Effector CD8-positive, alpha-beta T cell (primary cell): ENCODE measurements at places on chromosomes 3 and 15.
A peak's percentile ranks its signal among the peaks of the same experiment; 100 is the strongest.

DNA sequence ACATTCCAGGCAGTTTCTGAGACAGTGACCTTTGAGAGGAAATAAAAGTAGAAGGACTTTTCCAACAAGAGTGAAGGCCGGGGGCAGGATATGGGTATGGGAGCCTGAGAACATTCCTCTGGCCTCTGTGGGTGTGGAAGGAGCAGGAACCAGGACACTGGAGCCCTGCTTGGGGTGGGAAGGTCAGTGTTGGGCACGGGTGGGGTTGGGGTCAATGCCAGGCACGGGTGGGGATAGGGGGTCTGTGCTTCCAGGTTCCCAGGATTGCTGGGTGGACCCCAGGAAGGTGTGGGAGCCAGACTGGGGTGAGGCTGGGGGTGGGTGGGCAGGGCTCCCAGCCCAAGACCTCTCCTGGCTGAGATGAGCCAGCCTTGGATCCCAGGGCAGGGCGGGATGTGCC, 163.5 kb downstream of the NSMCE3 start:
- DNase-seq = no peak

DNA sequence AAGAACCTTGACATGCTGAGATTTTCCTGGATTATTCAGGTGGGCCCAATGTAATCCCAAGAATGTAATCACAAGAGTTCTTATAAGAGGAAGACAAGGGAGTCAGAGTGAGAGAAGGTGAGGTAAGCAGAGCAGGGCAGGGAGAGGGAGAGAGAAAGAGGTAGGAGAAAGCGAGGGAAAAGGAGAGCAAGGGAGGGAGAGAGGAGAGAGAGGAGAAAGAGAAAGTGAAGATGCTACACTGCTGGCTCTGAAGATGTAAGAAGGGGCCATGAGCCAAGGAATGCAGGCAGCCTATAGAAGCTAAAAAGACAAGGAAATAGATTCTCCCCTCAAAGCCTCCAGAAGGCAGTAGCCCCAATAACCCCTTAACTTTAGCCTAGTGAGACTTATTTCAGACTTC, 28.7 kb upstream of the FAM98B start:
- no peak for DNase-seq

- no peak for DNase-seq
These were observed 12.6 kb downstream of the PAQR5 start for GRCh38 chr15:69311319-69311721.

DNA sequence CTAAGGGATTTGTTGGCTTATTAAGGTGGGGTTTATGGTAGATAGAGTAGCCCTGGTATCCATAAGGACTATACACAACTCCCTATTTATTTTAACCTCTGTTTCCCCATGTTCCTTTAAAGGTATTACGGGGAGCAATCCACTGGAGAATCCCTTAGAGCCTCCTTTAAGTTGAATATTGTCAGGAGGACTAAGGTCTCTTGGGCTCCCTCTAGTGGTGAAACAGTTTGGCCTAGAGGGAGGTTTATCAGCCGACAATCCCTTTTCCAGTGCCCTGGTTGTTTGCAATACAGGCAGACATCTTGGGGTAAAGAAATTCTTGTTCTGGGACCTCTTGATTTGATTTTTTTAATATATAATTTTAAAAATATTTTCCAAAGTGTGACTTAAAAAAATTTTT, 12.9 kb downstream of the OPA1 start:
- peak; percentile 37 for DNase-seq

GRCh38 chr15:69725957-69726356, 273.3 kb downstream of the RPLP1 start:
- DNase-seq = no peak

DNA sequence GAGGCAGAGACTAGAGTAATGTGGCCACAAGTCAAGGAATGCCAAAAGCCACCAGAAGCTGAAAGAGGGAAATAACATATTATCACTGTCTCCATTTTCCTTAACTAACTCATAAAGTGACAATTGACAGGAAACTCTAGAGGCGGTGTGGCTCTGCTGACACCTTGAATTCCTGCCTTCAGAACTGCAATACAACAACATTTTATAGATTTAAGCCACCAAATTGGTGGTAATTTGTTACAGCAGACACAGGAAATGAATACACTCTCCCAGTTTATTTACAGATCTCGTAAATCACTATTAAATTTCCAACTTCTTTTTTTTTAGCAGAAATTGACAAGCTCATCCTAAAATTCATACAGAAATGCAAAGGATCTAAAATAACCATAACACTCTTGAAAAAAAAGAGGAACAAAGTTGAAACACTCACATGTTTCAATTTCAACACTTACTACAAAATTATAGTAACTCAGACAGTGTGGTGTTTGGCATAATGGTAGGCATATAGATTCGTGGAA, 449.9 kb downstream of the OTOL1 start:
- no peak for DNase-seq

- no peak for DNase-seq
These were observed 166.0 kb downstream of the NEK11 start for GRCh38 chr3:131192701-131193100.

DNA sequence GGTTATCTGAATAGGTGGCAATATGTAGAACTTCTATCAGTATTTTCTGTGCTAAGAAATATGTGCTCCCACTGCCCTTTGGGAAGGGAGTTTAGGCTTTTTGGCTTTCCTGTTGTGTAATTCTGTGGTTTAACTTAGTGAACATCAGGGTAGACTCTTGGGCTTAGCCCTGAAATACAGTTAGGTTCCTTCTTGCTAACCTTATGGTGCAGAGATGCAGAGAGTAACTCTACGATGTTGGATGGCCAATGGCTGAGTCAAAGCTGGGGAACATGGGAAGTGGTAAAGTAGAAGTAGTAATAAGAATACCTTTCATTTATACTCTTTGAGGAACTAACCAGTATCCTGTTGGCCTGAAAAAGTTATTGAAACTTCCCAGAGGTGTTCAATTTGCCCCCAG, 80.8 kb upstream of the IL12A start:
- no peak for DNase-seq

GRCh38 chr3:159897331-159898075, 91.1 kb upstream of the IL12A start:
- DNase-seq = no peak

DNA sequence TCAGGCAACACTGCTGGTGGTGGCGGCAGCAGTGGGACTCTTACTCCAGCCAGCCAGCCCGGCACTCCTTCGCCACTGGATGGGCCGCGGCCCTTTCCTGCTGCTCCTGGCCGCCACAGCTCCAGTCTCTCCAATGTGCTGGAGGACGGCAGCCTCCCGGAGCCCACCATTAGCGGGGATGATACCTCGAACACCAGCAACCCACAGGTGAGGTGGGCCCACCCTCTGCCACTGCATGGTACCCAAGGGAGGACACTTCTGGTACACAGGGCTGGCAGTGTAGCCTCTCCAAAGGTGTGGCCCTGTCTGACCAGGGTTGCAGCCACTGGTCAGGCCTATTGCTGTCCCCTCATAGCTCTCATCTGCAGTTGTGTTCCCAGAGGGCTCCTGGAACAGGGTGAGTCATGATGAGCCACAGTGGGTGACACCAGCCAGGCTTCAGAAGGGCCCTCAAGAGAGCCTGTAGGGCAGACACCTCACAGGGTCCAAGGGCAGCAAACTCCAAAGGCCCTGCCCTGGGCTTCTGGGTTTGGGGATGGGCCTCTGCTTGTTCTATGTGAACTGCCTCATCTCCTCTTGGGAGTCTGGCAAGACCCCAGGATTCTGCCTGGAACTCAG, 20.8 kb downstream of the NBEAL2 start:
- DNase-seq = no peak

DNA sequence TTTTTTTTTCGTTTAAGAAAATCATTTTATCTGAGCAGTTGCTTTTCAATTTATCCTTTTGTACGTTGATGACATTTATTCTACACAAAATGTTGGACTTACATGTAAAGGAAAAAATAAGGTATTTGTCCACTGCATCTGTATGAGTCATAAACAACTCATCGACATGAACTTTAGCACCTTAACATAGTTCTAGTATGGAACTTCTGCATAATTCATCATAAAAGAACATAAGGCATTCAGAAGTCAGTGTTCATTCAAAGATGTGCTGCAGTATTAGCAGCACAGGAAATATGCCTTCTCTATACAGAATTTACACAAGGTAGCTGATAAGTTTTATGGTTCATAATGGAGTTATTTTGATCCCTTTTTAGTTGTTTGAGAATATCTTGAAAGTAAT, 801.6 kb downstream of the CADM2 start:
- DNase-seq = no peak

- DNase-seq = no peak
These were observed 67.3 kb upstream of the ST3GAL6 start for GRCh38 chr3:98695796-98696195.

DNA sequence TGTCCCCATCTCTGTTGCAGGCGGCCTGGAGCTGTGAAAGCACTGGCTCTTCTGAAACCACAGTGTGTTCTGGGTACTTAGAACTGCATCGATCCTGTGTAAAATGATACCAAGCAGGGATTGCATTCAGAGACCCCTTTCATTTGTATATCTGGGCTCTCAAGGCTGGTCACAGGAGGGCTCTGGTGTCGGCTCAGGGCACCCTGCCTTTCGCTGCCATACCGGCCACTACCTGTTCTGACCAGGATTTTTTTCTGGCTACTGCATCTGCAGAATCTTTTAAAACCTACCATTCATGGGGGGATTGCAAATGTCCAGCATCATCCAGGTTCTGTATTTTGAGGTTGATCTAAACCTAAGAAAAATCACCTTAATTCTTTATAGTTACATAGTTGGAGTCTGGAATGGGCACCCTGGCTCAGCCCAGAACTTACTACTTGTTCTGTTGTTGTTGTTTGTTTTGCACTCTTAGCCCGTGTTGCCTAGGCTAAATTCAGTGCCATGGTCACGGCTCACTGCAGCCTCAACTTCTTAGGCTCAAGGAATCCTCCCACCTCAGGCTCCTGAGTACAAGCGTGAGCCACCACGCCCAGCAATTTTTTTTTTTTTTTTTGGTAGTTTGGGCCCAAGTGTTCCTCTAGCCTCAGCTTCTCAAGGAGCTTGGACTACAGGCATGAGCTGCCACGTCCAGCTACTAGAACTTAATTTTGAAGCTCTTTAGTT, 52.7 kb downstream of the TRIM71 start:
- no peak for DNase-seq

DNA sequence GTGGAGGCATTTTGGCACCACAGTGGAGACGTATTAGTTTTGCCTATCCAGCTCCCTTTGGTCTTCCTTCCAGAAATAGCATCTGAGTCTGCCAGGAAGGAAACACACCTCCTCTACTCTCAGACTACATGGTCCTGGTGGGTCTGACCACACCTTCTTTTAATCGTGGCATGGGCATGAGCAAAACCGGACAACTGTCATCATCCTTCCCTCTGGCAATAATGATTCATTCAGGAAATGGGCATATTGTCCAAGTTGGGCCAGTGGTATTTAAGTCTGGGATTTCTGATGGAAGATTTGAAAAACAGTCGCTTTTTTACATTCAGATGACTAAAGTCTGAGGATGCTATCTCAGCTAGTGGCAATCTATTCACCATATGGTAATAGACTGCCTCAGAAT, 601.0 kb upstream of the ADAMTS9 start:
- DNase-seq = no peak

DNA sequence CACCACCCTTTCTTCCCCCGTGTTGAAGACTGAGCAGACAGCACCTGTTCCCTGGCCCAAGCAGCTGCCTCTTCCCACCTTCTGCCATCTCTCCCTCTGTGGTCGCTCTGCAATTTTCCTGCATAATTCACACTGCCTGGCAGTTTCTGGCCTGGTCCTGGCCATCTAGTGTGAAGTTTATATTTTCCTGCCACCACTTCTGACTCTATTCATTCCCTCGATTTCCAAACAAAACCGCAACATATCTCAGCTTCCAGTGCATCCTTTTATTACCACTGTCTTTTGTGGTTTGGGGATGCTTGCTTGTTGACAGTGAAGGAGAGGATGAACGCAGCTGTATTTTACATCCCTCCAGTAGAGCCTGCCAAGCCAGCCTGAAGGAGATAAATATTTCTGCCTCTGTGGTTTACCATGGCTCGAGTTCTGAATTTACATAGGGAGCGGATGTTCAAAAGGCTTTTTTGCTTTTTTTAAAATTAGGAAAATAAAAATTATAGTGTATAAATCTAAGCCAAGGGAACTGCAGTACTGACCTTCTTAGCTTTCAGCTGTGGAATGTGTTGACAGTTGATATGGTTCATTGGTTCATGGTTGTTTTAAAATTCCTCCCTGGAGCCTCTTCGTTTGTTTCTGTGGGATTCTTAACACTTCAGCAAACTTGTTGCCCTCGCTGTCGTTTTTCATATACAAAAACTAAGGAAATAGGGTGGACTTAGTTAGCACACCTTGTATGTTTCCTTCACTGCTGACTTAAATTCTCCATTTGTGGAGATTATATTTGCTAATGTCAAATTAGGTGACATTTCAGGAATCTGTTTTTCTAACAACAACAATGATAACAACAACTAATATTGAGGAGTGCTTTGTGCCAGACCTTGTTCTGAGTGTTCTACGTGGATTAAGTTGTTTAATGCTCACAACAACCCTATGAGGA, 250.5 kb downstream of the ADAMTSL3 start:
- no peak for DNase-seq

DNA sequence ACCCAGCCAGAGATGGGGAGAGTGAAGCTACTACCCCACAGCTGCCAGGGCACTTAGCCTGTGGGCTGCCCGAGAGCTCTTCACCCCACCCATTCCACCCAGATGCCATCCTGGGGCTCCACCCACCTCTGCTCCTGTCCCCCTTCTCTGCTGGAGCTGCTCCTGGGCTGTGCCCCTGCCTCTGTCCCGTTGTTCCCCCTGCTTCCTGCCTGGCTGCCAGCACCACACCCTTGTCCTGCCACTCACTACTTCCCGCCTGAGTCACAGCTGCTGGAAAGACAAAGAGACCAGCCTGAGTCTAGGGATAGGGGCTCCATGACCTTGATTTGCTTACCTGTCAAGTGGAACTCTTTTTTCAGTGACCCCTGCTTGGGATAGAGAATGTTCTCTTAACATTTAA, 12.4 kb downstream of the GNAI2 start:
- no peak for DNase-seq

- no peak for DNase-seq
These were observed 61.4 kb upstream of the TRA2B start for GRCh38 chr3:185999221-185999620.

DNA sequence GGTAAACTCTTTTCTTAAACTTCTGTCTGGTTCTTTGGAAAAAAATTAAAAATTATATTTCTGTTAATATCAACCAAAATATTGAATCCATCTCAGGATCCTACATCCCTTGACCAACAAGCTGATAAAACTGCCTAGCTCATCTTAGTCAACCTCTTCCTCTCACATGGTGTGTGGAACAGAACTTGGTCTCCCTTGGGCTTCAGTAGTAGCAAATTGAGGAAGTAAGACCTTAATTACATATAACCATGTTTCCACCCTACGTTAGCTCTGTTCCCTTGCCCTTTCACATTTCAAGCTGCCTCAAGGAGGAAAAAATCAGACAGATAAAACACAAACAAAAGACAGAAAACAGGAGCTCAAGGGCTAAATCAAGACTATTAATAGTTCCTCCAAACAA, 116.4 kb downstream of the GREM1 start:
- no peak for DNase-seq

DNA sequence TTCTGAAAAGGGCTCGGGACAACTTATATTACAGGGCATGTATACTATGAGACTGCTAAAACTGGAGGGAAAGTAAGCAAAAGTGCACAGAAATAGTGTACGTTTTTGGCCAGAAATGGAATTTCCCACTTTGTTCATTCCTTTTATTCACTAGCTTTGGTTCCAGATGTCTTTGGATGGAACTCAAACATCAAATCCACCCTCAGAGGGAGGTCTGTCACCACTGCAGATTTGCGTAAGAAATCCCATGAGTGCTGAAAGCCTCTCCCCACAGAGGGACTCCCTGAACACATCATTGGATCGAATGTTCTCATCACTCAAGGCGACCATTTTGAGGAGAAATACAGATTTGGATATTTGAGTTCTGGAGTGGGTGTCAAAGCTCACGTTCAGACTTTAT, 71.6 kb downstream of the FEM1B start:
- DNase-seq = no peak

GRCh38 chr15:52052066-52052935, 33.3 kb downstream of the MAPK6 start:
- DNase-seq = no peak
